A549 (cell line): ENCODE measurements at places on chromosomes 1 and 21.

- DNase-seq = no peak
Observed at GRCh38 chr1:186900539-186901237, 71.9 kb downstream of the PLA2G4A start.

DNA sequence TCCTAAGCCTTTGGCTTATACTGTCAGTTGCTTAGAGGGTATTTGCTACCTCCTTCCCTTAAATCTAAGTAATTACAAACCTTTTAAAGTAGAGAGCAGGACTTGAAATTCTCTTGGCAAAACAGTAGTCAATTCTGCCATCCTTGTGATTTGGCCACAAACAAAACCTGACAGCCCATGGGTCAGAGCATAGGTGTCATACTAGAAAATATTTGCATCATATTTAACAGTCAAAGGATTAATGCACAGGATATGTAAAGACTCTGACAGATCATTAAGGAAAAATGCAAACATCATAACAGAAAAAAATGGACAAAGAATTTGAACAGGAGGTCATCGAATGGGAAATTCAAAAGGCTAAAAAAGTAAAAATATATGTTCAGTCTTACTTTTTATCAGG lies 50.5 kb downstream of the ZFYVE9 start:
- DNase-seq = no peak

GRCh38 chr1:220841293-220841692 lies 38.0 kb upstream of the HLX start:
- peak; percentile 13 for DNase-seq

DNA sequence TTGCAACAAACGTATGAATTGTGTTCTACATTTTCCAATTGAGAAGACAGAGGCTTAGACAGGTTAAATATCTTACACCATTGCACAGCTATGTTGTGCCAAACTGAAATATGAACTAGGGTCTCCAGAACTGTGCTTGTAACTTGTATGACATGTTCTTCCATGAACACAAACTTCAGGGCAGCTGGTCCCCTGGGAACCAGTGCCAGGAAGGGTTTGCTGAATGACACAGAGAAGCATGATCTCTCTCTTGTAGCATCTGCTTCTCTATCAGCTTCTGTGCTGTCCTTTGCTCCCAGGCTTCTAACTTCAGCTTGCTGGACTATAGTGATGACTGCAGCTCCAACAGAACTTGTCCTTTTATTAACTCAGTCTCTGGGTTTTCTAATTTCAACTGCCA lies 385.5 kb downstream of the SIPA1L2 start:
- no peak for DNase-seq

- DNase-seq = no peak
Observed at GRCh38 chr1:44301442-44301841, 53.6 kb downstream of the ERI3 start.

- no peak for DNase-seq
Observed at GRCh38 chr21:36423771-36424433, 38.7 kb downstream of the CHAF1B start.

- DNase-seq = no peak
Observed at GRCh38 chr1:200911361-200911760, 16.7 kb downstream of the INAVA start.

- DNase-seq = peak; percentile 31
Observed at GRCh38 chr1:211259638-211260126, 516 bp downstream of the RCOR3 start.

- DNase-seq = no peak
Observed at GRCh38 chr21:39022035-39022434, 161.2 kb downstream of the PSMG1 start.

DNA sequence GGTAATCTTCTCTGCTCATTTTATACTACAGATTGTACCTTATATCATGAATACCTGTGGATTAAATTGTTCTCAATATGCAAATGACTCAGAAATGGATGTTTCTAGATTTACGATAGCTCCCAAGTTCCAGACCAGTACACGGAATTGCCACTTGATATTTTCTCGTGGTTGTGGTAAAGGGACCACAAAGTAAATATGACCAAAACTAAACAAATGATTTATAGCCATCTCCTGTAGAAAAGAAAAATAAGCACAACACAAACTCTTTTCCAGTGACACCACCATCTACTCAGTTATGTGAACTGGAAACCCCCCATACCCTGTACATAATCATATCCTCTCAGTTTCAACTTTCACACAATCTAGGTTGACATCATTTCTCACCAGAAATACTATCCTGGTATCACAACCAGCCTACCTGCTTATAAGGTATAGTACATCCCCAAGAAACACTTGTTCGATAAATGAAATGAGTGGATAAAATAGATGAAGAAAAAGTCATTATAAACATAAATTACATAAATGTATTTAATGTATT lies 172.3 kb downstream of the ADGRL4 start:
- DNase-seq = no peak
